ENCODE measurements at places on chromosomes 4 and X.

- DNase-seq: no peak
These were observed 444.9 kb downstream of the RAPGEF2 start for GRCh38 chr4:159547645-159548308.

- no peak for DNase-seq
These were observed 72.4 kb upstream of the KLHL13 start for GRCh38 chrX:118189000-118189399.

DNA sequence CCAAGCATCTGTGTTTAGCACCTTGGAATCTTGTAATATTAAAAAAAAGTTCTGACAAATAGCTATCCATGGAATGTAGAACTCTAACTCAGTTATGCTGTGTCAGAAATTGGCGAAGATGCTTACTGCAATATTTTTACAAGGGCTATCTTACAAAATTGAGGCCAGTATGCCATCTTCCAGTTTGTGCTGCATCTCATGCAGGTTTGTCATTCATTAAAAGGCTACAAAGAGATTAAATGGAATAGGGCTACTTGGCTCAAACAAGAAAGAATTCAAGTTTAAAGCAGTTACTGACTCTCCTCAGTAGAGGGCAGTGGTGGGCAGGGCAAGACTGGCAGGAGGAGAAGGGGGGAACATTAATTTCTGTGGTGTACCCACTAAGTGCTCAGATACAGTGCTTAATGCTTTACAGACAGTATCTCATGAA lies 66.5 kb downstream of the SHROOM4 start:
- DNase-seq: no peak

GRCh38 chr4:121675715-121676114 lies 21.1 kb downstream of the ANXA5 start:
- DNase-seq: no peak

GRCh38 chr4:68748181-68748991 lies 67.4 kb upstream of the UGT2B10 start:
- no peak for DNase-seq

GRCh38 chr4:118762155-118762554 lies 73.8 kb downstream of the SEC24D start:
- DNase-seq: no peak

- no peak for DNase-seq
These were observed 29.8 kb downstream of the ZFYVE28 start for GRCh38 chr4:2388429-2389182.

GRCh38 chr4:165464813-165465381 lies 86.1 kb downstream of the CPE start:
- DNase-seq: no peak

DNA sequence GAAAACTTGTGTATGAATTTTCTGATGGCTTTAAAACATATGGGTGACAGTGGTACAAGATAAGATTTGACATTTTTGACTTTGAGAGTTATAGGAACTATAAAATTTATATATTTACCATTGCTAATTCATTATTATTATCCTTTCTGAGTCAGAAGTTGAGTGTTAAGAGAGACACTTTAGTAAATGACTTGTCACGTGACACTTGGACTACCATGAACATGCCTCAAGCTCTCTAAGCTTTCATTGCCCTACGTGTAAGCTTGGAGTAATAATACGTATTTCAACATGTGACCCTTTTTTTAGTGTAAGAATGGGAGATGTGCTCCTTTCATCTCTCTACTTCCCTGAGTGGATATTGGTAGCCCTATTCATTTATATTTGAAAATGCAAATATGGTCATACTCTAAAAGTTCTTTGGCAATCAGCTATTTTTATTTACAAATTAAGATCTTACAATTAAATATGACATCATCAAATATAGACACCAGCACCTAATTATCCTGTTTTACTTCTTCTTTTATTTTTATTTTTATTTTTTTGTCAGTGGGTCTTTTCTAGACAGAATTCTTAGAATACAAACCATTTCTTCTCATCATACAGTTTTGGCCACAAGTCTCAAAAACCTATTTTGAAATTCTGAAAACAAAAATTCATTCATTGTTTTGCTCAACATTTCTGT lies 837.0 kb downstream of the PDHA2 start:
- DNase-seq: no peak

DNA sequence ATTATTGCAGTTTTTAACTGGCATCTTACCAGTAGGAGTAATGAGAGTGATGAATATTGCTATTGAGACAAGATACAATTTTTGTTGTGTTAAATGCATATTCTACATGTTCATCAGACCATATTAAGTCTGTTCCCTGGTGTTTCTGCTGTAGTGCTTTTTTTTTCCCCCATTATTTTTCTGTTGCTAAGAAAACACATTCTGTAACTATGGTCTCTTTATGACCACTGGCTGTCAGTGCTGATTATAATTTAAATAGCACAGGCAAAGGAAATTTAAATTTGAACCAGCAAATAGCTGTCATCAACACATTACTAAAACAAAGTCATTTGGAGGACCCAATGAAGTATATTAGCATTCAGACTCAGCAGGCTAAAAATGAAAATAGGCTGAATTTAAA lies 98.3 kb upstream of the ANKRD50 start:
- DNase-seq: no peak

DNA sequence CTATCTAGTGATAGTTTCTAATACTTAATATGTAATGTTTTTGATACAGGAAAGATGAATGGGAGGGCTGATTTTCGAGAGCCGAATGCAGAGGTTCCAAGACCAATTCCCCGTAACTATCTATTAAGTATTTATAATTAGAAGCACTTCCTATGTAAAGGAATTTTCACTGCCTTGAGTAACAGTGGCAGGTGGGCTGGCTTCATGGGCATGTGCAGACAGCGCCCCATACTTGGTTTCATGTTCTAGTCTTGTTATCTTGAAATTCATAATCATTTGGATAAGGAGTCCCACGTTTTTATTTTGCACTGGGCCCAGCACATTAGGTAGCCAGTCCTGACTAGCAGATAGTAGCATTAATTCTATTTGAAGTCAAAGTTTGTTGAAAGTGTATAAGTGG lies 1.7 kb downstream of the OCIAD1 start:
- no peak for DNase-seq

DNA sequence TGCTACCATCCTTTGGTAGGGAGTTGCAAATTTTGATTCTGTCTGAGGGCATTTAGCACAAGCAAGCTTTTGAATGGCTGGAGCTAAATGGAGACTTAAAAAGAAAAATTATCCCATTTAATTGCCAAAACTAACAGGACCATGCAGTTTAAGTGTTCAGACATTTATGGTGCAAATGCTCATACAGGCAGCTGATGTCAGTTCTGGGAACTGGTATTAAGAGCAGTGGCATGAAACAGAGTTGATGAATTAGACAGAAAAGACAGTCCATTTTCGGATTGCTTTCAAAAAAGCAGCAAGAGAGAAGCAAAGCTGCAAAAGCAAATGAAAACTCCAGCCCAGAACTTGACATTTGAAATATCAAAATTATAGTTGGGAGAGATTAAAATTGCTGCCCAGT lies 1.3 kb downstream of the SCRG1 start:
- no peak for DNase-seq

- no peak for DNase-seq
These were observed 29.1 kb downstream of the NAF1 start for GRCh38 chr4:163137581-163137980.

DNA sequence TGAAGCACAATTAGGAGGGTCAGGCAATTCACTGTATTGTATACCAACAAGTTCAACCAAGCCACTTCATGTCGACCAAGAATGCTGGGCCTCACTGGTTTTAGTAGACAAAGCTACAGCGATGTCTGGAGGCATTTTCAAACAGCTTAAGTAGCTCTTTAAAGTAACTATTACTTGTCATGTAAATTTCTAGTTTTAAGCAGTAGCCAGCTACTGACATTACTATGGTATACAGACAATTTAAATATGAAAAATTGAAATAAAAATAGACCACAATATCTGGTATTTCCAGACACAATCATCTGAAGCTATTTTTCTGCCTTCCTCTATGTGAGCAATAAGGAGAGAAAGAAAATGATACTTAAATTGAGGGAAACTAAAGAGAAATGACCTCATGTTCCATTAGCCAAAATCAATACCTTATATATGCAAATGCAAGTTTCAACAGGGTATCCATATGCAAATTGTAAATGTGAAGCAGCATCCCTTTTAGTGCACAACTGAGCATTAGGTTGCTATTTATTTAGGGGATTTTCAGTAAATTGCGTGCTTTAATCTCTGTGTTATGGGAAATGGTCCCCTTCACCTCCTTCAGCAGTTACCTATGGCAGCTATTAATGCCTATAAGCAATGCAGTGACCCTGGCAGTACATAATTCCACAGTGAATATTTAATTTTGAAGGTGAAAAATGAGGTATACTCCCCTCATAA lies 119.5 kb downstream of the GPC3 start:
- DNase-seq: no peak

DNA sequence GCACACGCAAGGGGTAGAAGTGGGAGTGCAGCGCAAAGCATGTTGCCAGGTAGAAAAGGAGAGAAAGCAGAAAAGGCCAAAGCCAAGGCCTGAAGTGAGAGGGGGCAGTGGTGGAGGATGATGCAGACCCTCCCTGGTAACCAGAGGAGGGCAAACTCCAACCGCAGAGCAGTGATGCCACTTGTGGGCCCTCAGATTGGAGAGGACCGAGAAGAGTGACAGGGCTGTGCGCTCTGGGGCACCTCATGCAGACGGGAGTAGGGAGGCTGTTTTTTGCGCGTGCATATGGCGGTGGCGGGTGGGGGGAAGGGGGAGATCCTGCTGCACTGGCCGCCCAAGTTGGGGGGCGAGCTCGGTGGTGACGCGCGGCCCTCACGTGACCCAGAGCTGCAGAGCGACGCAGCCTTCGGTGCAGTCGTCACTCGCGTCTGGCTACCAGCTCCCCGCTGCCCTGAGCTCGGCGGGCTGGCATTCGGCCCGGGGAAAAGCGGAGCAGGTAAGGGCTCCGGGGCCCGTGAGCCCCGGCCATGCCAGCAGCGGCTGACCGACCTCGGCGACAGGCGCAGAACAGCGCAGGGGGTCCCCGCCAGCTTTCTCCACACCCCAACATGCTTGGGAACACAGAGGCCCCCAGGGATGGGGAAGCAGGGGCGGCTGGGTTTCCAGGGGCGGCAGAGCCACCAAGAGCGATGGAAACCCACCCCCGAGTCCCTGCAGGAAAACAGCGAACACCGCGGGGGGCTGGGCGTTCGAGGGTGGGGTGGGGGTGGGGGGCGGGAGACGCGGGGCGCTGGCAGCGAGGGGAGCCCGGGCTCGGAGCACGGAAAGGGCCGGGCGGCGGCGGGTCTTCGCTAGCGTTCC lies at the start of gene BEX3:
Gene BEX3, plus strand, starts transcription at position 421 of the 861 bp plus-strand sequence. CDS start 984 bp downstream, outside the sequence.
- no peak for DNase-seq

DNA sequence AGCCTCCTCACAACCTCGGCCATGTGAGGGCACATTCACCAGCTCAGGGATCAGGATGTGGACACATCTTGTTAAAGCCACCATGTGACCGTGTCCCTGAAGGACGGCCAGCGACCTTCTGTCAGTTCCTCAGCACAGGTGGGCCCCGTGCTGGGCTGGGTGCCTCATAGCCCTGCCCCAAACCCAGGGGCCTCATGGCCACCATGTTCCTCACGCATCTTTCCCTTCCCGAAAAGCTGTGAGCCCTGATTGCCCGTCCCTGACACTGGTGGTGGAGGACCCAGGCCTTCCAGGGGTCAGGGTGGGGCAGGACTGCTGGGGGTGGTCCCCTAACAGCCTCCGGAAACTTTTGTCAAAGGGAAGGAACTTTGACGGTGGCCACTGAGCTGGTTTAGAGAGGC lies 60.1 kb upstream of the ADRA2C start:
- no peak for DNase-seq

- no peak for DNase-seq
These were observed 52.9 kb downstream of the CRMP1 start for GRCh38 chr4:5839751-5840674.

- no peak for DNase-seq
These were observed 8.8 kb upstream of the BEX3 start for GRCh38 chrX:103367502-103367901.

GRCh38 chr4:133152330-133152821 lies 3.3 kb downstream of the PCDH10 start:
- DNase-seq: no peak

DNA sequence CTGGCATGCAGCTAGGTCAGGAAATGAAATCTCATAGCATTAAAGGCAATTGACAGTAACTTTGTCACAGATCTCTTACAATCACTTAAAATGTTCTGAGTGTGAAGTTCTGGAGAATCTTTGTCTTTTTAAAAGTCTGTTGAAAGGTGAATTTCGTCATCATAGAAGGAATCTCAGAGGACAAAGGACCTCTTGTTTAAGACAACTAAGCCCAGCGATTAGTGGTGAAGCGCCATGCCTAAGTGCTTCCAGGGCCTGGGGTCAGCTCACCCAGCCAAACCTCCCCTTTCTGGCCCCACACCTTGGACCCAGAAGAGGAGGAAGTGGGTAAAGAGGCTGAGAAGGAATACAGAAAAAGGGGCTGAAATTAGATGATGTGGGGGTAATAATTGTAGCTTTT lies 8.5 kb downstream of the FRMD7 start:
- DNase-seq: no peak

- DNase-seq: no peak
These were observed 96.3 kb upstream of the ADAMTS3 start for GRCh38 chr4:72665171-72665968.

- no peak for DNase-seq
These were observed 1179.7 kb upstream of the ADGRL3 start for GRCh38 chr4:60020389-60020788.

GRCh38 chrX:4787971-4788370 lies 1074.5 kb upstream of the PRKX start:
- no peak for DNase-seq

GRCh38 chr4:161949946-161950725 lies 213.7 kb downstream of the FSTL5 start:
- DNase-seq: no peak

- DNase-seq: no peak
These were observed 521.1 kb downstream of the CCSER1 start for GRCh38 chr4:90648311-90648710.

GRCh38 chr4:170025523-170026252 lies 507 bp downstream of the MFAP3L start:
- no peak for DNase-seq

- no peak for DNase-seq
These were observed 80.5 kb downstream of the HNRNPD start for GRCh38 chr4:82293304-82293703.

- DNase-seq: no peak
These were observed 180.7 kb upstream of the ZFP42 start for GRCh38 chr4:187814737-187815465.

DNA sequence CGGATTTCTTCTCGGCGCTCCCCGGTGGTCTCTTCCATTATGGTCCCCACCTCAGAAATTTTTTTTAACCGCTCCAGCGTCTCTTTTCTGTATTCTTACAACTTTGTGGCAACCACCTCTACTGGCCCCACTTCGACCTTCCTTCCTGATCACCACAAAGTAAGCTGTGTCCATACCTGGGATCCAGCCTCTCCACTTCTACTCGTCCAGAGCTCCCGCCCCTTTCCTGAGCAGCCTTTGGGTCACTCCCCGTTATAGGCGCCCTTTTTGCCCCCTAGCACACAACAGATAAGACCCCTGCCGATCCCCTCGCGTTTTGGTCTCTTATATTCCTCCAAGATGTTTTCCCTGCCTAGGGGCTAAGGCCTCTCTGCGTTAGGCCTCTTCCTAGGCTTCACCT lies 557 bp downstream of the PIGG start:
- no peak for DNase-seq

Measured in omental fat pad (tissue), 4 donors.